Ovary (tissue), 10 donors: ENCODE measurements at places on chromosomes 11 and 22. TPM values are rescaled to one million over a fixed set of nuclear protein-coding genes. Genes with fewer than 3 reads are reported as not detected.

- peak; percentile 49 for DNase-seq
- H3K36me3 ChIP-seq: no peaks in the 10 kb centered on the region
- H3K27me3 ChIP-seq: no peaks in the 10 kb centered on the region
- peak overlapping the region; percentile 71 for H3K27ac ChIP-seq
These were observed 1.1 kb upstream of the NECTIN1 start for GRCh38 chr11:119729951-119730613.

GRCh38 chr11:10409207-10409661 is 45.8 kb upstream of the AMPD3 start:
- no peak overlapping the region for H3K27ac ChIP-seq
- H3K4me1 ChIP-seq: no peaks in the 10 kb centered on the region
- no peak overlapping the region for H3K4me3 ChIP-seq
- DNase-seq: no peak
- H3K36me3 ChIP-seq: no peaks in the 10 kb centered on the region

The GPHA2 gene
- 1.6 TPM for total RNA-seq

The CCDC15 gene
- total RNA-seq: 1.5 TPM

The OR8G5 gene
- total RNA-seq: not detected
